ENCODE measurements at places on chromosomes 3 and 15. TPM values are rescaled to one million over a fixed set of nuclear protein-coding genes. Genes with fewer than 3 reads are reported as not detected.
A peak's percentile ranks its signal among the peaks of the same experiment; 100 is the strongest.

MYH15 gene
- not detected for total RNA-seq

SLC28A2 gene
- total RNA-seq: not detected

CCDC50 gene
- 104 TPM for total RNA-seq

DLEC1 gene
- total RNA-seq: 1.5 TPM

COLQ gene
- total RNA-seq: 3.1 TPM

RASL12 gene
- 12.5 TPM for total RNA-seq

TNFAIP8L3 gene
- total RNA-seq: 3.1 TPM

RNU5B-1 gene
- not detected for total RNA-seq

ZPLD1 gene
- not detected for total RNA-seq

FAH gene
- 30.2 TPM for total RNA-seq

CHRNA5 gene
- total RNA-seq: not detected

GRCh38 chr15:38217191-38217595 lies 35.4 kb upstream of the SPRED1 start:
- no peaks in the 10 kb centered on the region for H3K36me3 ChIP-seq
- H3K4me1 ChIP-seq: peaks cover 35% of the 10 kb centered on the region
- H3K4me3 ChIP-seq: no peak overlapping the region

GRCh38 chr15:84832448-84833040 lies 15.4 kb downstream of the ALPK3 start:
- no peaks in the 10 kb centered on the region for H3K36me3 ChIP-seq
- DNase-seq: no peak
- no peak overlapping the region for H3K27ac ChIP-seq
- peaks cover 16% of the 10 kb centered on the region for H3K4me1 ChIP-seq
- no peaks in the 10 kb centered on the region for H3K27me3 ChIP-seq

DNA sequence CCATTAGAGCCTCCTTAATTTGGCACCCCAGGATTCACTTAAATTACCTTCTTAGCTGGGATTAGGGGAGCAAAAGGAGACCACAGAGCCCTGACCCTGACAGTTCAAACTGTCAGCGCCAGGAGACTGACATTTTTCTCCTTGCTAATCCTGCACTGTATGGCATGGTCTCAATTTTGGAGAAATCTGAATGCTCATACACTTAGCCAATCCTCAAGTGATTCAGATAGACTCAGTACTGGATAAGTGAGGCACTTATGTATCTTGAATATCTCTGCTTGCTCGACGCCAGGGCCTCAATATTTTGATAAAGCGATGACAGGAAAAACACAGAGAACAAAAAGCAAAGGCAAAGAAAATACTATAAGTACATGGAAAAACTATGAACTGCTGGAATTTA lies 375.9 kb upstream of the WNT5A start:
- no peak overlapping the region for H3K4me3 ChIP-seq
- H3K27ac ChIP-seq: peak overlapping the region; percentile 74
- no peaks in the 10 kb centered on the region for H3K36me3 ChIP-seq
- DNase-seq: no peak
- no peaks in the 10 kb centered on the region for H3K27me3 ChIP-seq
- H3K4me1 ChIP-seq: peaks cover 45% of the 10 kb centered on the region

- H3K27ac ChIP-seq: no peak overlapping the region
- H3K36me3 ChIP-seq: no peaks in the 10 kb centered on the region
- DNase-seq: peak; percentile 53
- H3K27me3 ChIP-seq: no peaks in the 10 kb centered on the region
- no peaks in the 10 kb centered on the region for H3K4me1 ChIP-seq
These were observed 138.1 kb downstream of the CHDH start for GRCh38 chr3:53708001-53708621.

- no peak overlapping the region for H3K27ac ChIP-seq
- no peaks in the 10 kb centered on the region for H3K27me3 ChIP-seq
- no peak for DNase-seq
- H3K4me1 ChIP-seq: no peaks in the 10 kb centered on the region
- H3K36me3 ChIP-seq: no peaks in the 10 kb centered on the region
These were observed 63.4 kb upstream of the C15orf39 start for GRCh38 chr15:75138016-75138999.

GRCh38 chr3:194584320-194584776 lies 48.9 kb downstream of the TMEM44 start:
- H3K27ac ChIP-seq: peak overlapping the region; percentile 96
- DNase-seq: no peak
- H3K27me3 ChIP-seq: no peaks in the 10 kb centered on the region
- no peaks in the 10 kb centered on the region for H3K36me3 ChIP-seq

- H3K36me3 ChIP-seq: no peaks in the 10 kb centered on the region
- no peaks in the 10 kb centered on the region for H3K27me3 ChIP-seq
- no peaks in the 10 kb centered on the region for H3K4me1 ChIP-seq
- DNase-seq: no peak
These were observed 318.1 kb upstream of the NECTIN3 start for GRCh38 chr3:110753516-110753915.

DNA sequence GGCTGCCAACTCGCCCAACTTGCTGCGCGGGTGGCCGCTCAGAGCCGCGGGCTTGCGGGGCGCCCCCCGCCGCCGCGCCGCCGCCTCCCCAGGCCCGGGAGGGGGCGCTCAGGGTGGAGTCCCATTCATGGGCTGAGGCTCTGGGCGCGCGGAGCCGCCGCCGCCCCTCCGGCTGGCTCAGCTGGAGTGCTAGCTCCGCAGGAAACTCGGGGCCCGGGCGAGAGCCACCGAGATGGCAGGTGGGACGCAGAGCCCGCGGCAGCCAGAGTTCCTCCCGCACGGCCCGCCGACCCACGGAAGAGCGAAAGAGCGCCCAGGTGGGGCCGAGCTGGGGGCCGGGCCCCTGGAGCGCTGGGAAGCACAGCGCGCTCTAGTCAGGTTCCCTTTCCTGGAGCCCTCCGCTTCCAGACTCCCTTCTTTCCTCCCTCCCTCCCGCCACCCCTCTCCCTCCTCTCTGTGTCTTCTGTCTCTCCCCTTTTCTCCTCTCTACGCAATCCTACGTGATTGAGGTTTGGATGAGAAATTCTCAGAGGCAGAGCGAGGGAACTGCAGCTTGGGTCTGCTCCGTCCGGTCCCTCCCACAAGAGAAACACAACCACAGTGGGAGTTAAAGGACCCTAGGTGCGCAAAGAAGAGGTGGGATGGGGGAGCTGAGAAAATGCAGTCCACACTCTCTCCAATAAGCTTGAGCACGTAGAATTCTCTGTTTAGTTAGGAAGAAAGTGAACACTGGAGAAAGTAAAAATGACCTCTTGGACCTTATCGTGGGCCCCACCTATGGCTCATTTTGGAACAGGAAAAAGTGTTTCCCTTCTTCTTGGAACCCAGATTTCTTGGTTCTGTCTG lies 317.3 kb downstream of the FGF12 start:
- H3K27ac ChIP-seq: no peak overlapping the region
- DNase-seq: peak; percentile 2
- H3K36me3 ChIP-seq: no peaks in the 10 kb centered on the region

DNA sequence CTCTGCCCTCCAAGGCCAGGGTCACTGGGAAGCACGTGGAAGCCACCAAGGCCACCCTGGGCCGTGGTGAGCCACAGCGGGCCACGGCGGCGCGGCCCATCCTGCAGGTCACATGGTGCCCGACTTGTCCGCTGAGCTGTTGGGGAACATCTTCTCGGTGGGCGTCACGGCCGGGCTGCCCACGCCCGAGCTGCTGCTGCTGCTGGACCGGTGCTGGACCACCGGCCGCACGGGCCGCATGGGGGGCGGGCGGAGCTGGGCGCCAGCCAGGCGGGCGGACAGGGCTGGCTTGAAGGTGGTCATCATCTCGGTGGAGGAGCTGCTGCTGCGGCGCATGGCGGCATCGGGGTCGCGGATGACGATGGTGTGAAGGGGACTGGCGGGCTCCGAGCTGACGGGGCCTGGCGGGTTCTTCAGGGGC lies 22.1 kb upstream of the RAD18 start:
- H3K27me3 ChIP-seq: no peaks in the 10 kb centered on the region
- no peak overlapping the region for H3K4me3 ChIP-seq
- no peak for DNase-seq
- H3K36me3 ChIP-seq: no peaks in the 10 kb centered on the region

- no peaks in the 10 kb centered on the region for H3K27me3 ChIP-seq
- no peaks in the 10 kb centered on the region for H3K36me3 ChIP-seq
- no peak overlapping the region for H3K27ac ChIP-seq
- no peaks in the 10 kb centered on the region for H3K4me1 ChIP-seq
- DNase-seq: no peak
- H3K4me3 ChIP-seq: no peak overlapping the region
These were observed 26.6 kb downstream of the CA12 start for GRCh38 chr15:63354821-63355650.

DNA sequence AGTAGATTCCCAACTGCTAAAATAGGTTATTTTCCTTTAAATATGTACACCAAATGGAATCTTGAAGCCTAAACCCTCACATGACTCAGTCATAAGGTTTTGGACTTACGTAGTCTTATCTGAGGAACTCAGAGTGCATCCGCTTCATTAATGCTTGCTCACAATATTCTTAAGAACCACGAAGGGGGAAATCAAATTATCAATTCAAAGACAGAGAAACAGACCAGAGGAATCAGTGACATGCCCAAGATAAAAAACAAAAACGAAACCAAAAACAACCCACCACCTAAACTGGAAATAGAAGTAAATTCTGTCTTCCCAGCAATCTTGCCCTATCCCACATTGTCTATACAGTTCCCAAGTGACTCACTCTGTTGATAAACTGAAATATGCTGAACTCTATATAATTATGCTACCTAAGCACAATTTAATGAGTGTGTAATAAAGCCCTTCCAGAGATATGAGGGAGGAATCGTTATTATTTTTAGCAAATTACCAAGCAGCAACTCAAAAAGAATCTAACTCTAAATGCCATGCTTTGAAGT lies 135.4 kb upstream of the CBLB start:
- DNase-seq: no peak
- H3K4me3 ChIP-seq: no peak overlapping the region
- H3K27me3 ChIP-seq: no peaks in the 10 kb centered on the region
- no peaks in the 10 kb centered on the region for H3K36me3 ChIP-seq
- no peaks in the 10 kb centered on the region for H3K4me1 ChIP-seq

DNA sequence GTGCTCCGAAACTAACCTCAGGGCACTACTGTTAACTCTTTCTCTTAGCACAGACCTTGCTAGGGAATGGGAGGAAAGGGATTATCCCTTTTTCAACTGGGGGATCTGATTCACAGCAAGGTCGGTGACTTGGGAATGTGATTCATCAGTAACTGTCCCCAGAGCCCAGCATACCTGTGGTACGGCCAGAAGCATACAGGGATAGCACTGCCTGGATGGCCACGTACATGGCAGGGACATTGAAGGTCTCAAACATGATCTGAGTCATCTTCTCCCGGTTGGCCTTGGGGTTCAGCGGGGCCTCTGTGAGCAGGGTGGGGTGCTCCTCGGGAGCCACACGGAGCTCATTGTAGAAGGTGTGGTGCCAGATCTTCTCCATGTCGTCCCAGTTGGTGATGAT lies 2.3 kb downstream of the ACTC1 start:
- DNase-seq: no peak
- H3K4me1 ChIP-seq: peaks cover 10% of the 10 kb centered on the region
- peaks cover 10% of the 10 kb centered on the region for H3K27me3 ChIP-seq
- no peak overlapping the region for H3K27ac ChIP-seq

All from thyroid gland (tissue), 4 donors.